Naive thymus-derived CD4-positive, alpha-beta T cell (primary cell): ENCODE measurements at places on chromosomes 11 and 22.

- peak overlapping the region; percentile 98 for H3K4me3 ChIP-seq
- peak; percentile 88 for DNase-seq
- H3K27me3 ChIP-seq = no peaks in the 10 kb centered on the region
- no peaks in the 10 kb centered on the region for H3K4me1 ChIP-seq
- H3K36me3 ChIP-seq = no peaks in the 10 kb centered on the region
These were observed 14.7 kb upstream of the PISD start for GRCh38 chr22:31676700-31677099.

DNA sequence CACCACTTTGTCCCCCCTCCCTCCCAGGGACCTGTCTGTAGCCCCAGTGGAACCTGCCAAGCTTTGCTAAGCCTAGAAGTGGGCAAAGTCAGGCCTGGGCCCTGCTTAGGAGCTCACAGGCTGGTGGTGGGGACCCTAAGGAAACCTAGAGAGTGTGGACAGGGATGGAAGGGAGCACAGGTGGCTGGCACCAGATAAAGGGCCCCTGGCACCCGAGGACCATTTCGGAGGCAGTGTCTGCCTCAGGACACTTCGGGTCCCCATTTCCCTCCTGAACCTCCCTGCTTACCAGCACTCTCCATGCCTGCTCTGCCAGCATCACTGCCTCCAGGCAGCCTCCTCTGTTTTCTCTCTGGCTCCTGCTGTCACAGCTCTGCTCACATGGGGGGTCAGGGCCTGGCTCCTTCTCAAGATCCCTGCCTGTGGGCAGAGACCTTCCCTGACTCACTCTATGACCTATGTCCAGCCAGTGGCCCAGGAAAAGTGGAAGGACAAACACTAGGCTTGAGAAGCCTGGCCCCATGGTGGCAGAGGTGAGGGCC is 13.6 kb upstream of the OMP start:
- no peaks in the 10 kb centered on the region for H3K27me3 ChIP-seq
- no peak for DNase-seq

DNA sequence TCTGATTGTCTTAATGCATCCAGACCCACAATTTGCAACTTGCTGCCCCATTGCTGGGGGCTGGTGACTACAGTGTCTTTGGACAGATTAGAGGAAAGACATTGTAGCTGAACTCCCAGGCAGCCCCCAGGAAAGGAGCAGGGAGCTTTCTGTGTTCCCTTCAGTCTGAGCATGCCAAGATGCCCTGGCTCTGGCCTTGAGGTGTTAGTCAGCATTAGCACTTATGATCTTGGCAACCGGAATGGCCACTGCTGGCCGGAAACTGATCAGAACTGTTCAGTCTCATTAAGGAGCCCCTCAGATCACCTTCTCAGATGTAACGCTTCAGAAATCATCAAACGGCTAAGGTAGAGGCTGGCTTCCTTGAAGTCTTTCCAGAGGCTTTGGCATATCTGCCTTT is 195.2 kb downstream of the NAV2 start:
- no peaks in the 10 kb centered on the region for H3K27me3 ChIP-seq
- no peak overlapping the region for H3K4me3 ChIP-seq
- no peaks in the 10 kb centered on the region for H3K4me1 ChIP-seq
- no peak overlapping the region for H3K27ac ChIP-seq

GRCh38 chr11:123330071-123330470 is 100.0 kb upstream of the GRAMD1B start:
- H3K27me3 ChIP-seq = no peaks in the 10 kb centered on the region
- no peak overlapping the region for H3K4me3 ChIP-seq
- H3K36me3 ChIP-seq = no peaks in the 10 kb centered on the region
- H3K4me1 ChIP-seq = no peaks in the 10 kb centered on the region
- no peak overlapping the region for H3K27ac ChIP-seq

- no peaks in the 10 kb centered on the region for H3K27me3 ChIP-seq
- H3K36me3 ChIP-seq = no peaks in the 10 kb centered on the region
- no peak for DNase-seq
- no peak overlapping the region for H3K4me3 ChIP-seq
- no peak overlapping the region for H3K27ac ChIP-seq
These were observed 61.3 kb downstream of the IGLL5 start for GRCh38 chr22:22948651-22949571.

GRCh38 chr22:41237707-41238569 is 2.8 kb downstream of the CHADL start:
- H3K36me3 ChIP-seq = no peaks in the 10 kb centered on the region
- peak overlapping the region; percentile 57 for H3K27ac ChIP-seq
- peaks cover 11% of the 10 kb centered on the region for H3K4me1 ChIP-seq
- DNase-seq = peak; percentile 86

DNA sequence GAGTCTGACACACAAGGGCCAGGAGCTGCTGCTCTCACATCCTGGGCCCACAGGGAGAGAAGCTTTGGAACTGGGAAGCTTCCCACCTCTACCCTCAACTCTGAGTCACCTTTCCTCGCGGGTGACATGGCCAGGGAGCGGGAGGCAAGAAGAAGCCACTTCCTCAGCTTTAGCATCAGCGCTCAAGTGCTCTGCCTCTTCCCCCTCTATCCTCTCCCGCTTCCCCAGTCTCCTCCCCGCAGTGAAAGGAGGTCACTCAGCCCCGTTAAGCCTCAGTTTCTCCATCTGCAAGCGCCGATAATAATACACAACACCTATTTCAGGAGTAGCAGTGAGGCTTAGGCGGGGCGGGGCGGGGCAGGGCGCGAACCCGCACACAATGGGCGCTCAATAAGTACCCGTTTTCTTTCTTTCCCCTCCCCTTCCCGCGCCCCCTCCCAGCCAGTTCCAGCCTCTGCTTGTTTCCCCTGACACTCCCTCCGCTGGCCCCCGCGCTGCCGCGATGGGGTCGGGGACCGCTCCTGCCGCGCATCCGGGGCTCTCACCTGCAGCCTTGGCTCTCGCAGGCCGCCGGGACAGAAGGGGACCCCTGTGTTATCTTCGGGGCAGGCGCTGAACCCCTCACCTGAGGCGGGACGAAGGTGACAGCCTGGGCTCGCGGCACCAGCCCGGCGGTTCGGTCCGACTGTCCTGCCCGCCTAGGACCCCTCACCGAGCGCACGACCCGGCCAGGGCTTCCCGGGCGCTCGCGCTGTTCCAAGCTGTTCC is 892 bp downstream of the GDPD5 start:
- no peaks in the 10 kb centered on the region for H3K4me1 ChIP-seq
- H3K36me3 ChIP-seq = no peaks in the 10 kb centered on the region
- H3K27ac ChIP-seq = peak overlapping the region; percentile 10
- peak; percentile 28 for DNase-seq

DNA sequence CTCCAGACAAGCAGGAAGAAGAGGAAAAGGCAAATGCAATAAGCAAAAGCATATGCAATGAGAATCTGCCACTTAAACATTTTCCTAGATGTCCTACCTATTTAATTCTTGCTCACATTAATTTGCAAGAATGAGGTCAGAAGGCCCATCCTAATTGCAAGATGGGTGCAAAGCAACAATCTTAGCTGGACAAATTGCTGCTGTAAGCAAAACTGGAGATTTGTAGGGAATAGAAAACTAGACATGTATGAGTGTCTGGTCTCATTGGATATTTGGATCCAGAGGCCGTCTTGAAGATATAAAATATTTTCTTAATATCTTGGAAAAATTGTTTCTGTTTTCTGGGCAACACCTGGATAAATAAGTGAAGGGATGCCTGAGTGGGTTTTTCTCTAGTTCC is 150.1 kb upstream of the PGR start:
- H3K36me3 ChIP-seq = no peaks in the 10 kb centered on the region
- no peak for DNase-seq

- no peak overlapping the region for H3K4me3 ChIP-seq
- H3K4me1 ChIP-seq = no peaks in the 10 kb centered on the region
- H3K36me3 ChIP-seq = no peaks in the 10 kb centered on the region
These were observed 216.3 kb upstream of the TBCEL start for GRCh38 chr11:120807414-120808150.

DNA sequence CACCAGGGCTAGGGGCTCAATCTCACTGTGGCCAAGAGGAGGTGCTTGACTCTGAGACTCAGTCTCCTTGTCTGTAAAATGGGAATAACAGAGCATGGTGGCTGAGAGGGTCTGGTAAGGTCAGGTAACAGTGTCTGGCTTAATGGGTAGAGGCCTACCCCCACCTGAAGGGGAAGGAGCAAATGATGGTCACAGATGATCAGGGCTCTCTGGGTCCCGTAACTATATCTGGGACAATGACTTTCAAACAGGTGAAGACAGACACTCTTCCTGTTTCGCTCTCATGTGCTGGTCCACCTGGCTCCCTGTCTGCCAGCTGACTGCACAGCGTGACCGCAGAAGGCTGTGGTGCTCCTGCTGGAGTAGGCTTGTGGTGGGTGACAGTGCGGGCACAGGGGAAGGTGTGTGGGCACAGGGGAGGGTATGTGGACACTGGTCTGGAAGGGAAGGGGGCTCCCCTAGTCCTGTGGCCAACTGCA is 4.0 kb downstream of the A4GALT start:
- H3K27ac ChIP-seq = no peak overlapping the region
- no peaks in the 10 kb centered on the region for H3K36me3 ChIP-seq
- DNase-seq = no peak
- no peaks in the 10 kb centered on the region for H3K4me1 ChIP-seq
- H3K4me3 ChIP-seq = no peak overlapping the region

DNA sequence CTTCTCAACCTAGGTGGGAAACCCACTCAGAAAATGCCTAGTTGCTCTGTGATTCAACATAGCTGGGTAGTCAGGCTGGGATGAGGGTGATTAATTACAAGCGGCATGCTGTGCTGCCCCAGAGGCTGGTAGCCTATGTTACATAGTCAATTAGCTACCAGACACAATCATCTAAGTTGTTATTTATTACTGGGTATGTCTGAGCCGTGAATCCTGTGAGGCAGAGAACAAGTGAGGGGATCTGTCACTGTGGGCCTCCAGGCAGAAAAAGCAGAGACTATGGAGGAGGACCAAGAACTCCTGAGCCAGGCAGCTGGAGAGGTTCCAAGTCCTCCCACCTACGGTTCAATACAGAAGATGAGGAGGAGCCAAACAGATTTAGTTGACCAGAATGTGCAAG is 186.6 kb upstream of the BDNF start:
- no peaks in the 10 kb centered on the region for H3K36me3 ChIP-seq
- H3K27ac ChIP-seq = no peak overlapping the region

- no peaks in the 10 kb centered on the region for H3K27me3 ChIP-seq
- H3K27ac ChIP-seq = peak overlapping the region; percentile 38
- no peak overlapping the region for H3K4me3 ChIP-seq
- DNase-seq = peak; percentile 84
These were observed 2.8 kb downstream of the SIAE start for GRCh38 chr11:124670732-124671131.

- H3K27me3 ChIP-seq = no peaks in the 10 kb centered on the region
- no peak for DNase-seq
- H3K27ac ChIP-seq = no peak overlapping the region
- H3K4me3 ChIP-seq = no peak overlapping the region
- H3K36me3 ChIP-seq = no peaks in the 10 kb centered on the region
These were observed 106.5 kb upstream of the SYT13 start for GRCh38 chr11:45392591-45393091.

- no peak for DNase-seq
- H3K36me3 ChIP-seq = no peaks in the 10 kb centered on the region
- H3K27me3 ChIP-seq = no peaks in the 10 kb centered on the region
- no peak overlapping the region for H3K4me3 ChIP-seq
These were observed 799.6 kb downstream of the BRD1 start for GRCh38 chr22:49028111-49028510.

- no peaks in the 10 kb centered on the region for H3K36me3 ChIP-seq
- H3K27ac ChIP-seq = no peak within 1 kb of the TSS
- H3K4me1 ChIP-seq = no peaks in the 10 kb centered on the region
- no peak within 1 kb of the TSS for H3K4me3 ChIP-seq
- no peaks in the 10 kb centered on the region for H3K27me3 ChIP-seq
These were observed at the start of gene MS4A4A for GRCh38 chr11:60280412-60280811. MS4A4A (plus strand) TSS chr11:60280666; CDS start chr11:60280676, 10 bp downstream.

DNA sequence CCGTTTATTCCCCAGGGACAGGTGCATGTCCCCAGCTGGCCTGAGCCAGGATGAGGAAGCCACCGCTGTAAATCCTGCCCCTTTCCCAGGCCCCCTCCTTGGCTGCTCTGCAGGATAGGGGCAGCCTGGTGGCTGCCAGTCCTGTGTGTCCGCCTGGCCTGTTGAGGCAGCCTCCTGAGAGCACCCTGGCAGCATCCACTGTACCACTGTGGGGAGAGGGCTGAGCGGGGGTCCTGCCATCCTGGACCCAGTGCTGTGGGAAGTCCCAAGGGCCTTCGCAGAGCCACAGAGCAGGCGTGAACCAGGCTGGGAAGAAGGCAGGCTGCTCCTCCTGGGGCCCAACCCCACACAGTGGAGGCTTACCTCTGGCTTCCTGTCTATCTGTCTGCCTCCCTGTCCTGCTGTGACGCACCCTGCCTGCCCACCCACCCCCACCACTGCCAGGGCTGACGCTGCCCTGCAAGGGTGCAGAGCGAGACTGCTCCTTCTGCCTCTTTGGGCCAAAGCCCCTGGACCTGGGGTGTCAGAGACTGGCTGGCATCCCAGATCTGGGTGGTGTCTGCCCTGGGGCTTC is 8.4 kb downstream of the KCTD17 start:
- no peak overlapping the region for H3K4me3 ChIP-seq
- no peak overlapping the region for H3K27ac ChIP-seq
- DNase-seq = no peak
- H3K4me1 ChIP-seq = no peaks in the 10 kb centered on the region
- no peaks in the 10 kb centered on the region for H3K27me3 ChIP-seq

DNA sequence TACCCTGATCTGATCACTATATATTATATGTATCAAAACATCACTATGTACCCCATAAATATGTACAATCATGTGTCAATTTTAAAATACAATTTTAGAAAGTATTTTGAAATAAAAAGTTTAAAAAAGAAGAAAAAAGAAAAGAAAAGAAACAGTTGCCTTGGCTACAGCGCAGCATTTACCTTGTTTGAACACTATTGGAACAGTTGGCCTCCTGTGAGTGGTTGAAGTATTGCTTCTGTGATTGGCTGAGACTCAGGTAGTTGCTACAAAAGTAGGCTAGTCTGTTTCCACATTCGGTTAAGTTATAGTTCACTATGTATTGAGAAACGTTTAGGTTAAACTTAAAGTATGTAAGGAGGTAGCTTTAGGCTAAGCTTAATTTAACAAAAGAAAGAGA is 7.9 kb upstream of the DTX4 start:
- no peak for DNase-seq
- H3K4me3 ChIP-seq = no peak overlapping the region
- H3K4me1 ChIP-seq = no peaks in the 10 kb centered on the region
- no peaks in the 10 kb centered on the region for H3K36me3 ChIP-seq

GRCh38 chr11:57479911-57480310 is 19.6 kb downstream of the RTN4RL2 start:
- H3K27me3 ChIP-seq = no peaks in the 10 kb centered on the region
- no peak overlapping the region for H3K4me3 ChIP-seq
- no peak for DNase-seq
- peaks cover 26% of the 10 kb centered on the region for H3K4me1 ChIP-seq
- H3K36me3 ChIP-seq = no peaks in the 10 kb centered on the region

DNA sequence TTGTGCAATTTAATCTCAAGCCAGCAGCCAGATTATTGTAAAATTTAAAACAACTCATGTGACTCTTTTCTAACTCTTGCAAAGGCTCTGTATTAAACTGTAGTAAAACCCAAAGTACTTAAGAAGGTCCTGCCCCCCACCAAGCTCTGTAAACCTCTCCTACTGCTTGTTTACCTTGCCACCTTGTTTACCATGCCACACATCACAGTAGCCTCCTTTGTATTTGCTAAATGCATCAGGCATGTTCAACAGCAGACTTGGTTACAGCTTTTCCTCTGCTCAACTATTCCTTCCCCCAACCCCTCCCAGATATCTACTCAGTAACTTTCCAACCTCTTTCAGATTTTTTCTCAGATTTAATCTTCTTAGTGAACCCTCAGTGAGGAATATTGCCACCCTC is 861.6 kb downstream of the METTL15 start:
- no peaks in the 10 kb centered on the region for H3K36me3 ChIP-seq
- H3K27me3 ChIP-seq = no peaks in the 10 kb centered on the region
- DNase-seq = no peak
- H3K27ac ChIP-seq = no peak overlapping the region
- H3K4me1 ChIP-seq = no peaks in the 10 kb centered on the region
- H3K4me3 ChIP-seq = no peak overlapping the region
